ENCODE measurements at places on chromosomes 3 and 15. TPM values are rescaled to one million over a fixed set of nuclear protein-coding genes. Genes with fewer than 3 reads are reported as not detected.

The DUOXA2 gene
- total RNA-seq: not detected

The CFAP91 gene
- 1.8 TPM for total RNA-seq

The SCAMP5 gene
- total RNA-seq: 0.51 TPM

The COL6A5 gene
- under 0.01 TPM for total RNA-seq

The COL8A1 gene
- 197 TPM for total RNA-seq

The PRRT3 gene
- total RNA-seq: 2.4 TPM

The ASB14 gene
- 0.05 TPM for total RNA-seq

The SAMMSON gene
- not detected for total RNA-seq

The HYPK gene
- 4.8 TPM for total RNA-seq

The KLF13 gene
- total RNA-seq: 10.7 TPM

The PPP1R14D gene
- not detected for total RNA-seq

The PAQR5 gene
- total RNA-seq: 0.09 TPM

The CACNA2D3 gene
- total RNA-seq: not detected

The CYP1A1 gene
- not detected for total RNA-seq

The GP5 gene
- 0.14 TPM for total RNA-seq

The PHC3 gene
- total RNA-seq: 29.2 TPM

The PATL2 gene
- total RNA-seq: 0.30 TPM

The NOP10 gene
- 116 TPM for total RNA-seq

The FSD2 gene
- not detected for total RNA-seq

The SMAD6 gene
- total RNA-seq: 25.5 TPM

The LTK gene
- under 0.01 TPM for total RNA-seq

The ERC2 gene
- 0.42 TPM for total RNA-seq

The VIPR1 gene
- total RNA-seq: not detected

The IL20RB gene
- 0.59 TPM for total RNA-seq

The ROPN1 gene
- total RNA-seq: not detected

The ADAMTS7 gene
- 12.6 TPM for total RNA-seq

The METTL6 gene
- total RNA-seq: 27.1 TPM

The SRPRB gene
- 131 TPM for total RNA-seq

The CRYGS gene
- 2.4 TPM for total RNA-seq

The SH3GL3 gene
- 2.1 TPM for total RNA-seq

The XIRP1 gene
- 0.05 TPM for total RNA-seq

The STRC gene
- total RNA-seq: 0.30 TPM

The ERICH6 gene
- not detected for total RNA-seq

The DPPA2 gene
- total RNA-seq: not detected

The RCN2 gene
- total RNA-seq: 138 TPM

The SCN11A gene
- total RNA-seq: not detected

The GOLGA6D gene
- not detected for total RNA-seq

The LRRC34 gene
- 1.8 TPM for total RNA-seq

The C2CD4A gene
- total RNA-seq: not detected

The TPRA1 gene
- 44.2 TPM for total RNA-seq

The TMC3 gene
- total RNA-seq: not detected

The NLGN1 gene
- total RNA-seq: 0.92 TPM

The GOLGA8T gene
- not detected for total RNA-seq

The GOLGA8Q gene
- total RNA-seq: 1.8 TPM

The LIPH gene
- total RNA-seq: not detected

Data from smooth muscle cell of the umbilical artery (primary cell).